ENCODE measurements at places on chromosomes 6 and 20.

DNA sequence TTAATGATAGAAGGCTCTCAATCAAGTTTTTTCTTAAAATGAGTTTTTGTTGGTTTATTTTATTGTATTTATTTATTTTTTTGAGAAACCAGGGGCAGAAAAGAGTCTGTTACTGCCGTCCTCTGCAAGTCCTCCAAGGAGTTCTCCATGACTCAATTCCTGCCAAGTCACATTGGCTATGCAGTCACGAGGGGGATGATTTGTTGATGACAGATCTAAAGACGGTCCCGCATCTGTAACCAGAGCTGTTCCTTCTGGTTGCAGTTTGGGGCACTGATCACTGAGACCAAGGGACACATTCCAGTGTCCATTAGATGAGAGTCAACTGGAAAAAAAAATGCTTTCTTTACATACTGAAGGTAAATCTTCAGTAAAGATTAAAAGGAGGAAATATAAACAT, 13.9 kb upstream of the TSHZ2 start:
- no peak for DNase-seq

GRCh38 chr6:12047792-12048432, 35.8 kb downstream of the HIVEP1 start:
- no peak for DNase-seq

DNA sequence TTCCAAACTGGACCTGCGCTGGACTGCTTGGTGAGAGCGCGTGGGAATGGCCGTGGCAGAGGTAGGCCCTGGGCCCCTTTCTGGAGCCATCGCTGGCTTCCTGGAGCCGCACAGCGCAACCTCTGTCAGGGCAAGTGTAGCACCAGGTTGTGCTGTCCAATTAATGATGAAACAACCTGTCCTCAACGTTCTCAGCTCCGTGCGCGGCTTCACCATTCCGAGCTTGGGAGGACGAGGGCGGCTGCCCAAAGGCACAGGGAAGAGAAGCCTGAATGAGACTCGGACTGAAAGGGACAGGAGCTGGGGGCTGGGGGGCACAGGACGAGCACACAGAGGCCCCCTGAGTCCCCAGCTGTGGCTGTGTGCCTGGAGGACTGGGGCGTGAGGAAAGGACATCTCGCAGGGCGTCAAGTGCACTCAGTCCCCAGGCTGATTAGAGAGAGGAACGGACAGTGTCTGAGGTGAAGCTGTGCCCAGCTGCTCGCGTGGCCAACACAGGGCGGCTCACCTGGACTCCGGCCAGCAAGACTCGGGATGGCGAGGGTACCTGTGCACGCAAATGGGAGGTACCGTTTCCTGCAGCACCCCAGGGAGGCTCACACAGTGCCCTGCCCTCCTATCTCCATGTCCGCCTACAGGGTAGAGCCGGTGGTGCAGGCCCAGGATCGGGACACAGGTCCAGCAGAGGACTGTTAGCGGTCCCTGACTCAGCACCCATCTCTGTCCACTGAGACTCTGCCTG, 403.3 kb downstream of the TAF4 start:
- DNase-seq: no peak

GRCh38 chr6:63280639-63281180, 39.1 kb downstream of the LGSN start:
- no peak for DNase-seq

DNA sequence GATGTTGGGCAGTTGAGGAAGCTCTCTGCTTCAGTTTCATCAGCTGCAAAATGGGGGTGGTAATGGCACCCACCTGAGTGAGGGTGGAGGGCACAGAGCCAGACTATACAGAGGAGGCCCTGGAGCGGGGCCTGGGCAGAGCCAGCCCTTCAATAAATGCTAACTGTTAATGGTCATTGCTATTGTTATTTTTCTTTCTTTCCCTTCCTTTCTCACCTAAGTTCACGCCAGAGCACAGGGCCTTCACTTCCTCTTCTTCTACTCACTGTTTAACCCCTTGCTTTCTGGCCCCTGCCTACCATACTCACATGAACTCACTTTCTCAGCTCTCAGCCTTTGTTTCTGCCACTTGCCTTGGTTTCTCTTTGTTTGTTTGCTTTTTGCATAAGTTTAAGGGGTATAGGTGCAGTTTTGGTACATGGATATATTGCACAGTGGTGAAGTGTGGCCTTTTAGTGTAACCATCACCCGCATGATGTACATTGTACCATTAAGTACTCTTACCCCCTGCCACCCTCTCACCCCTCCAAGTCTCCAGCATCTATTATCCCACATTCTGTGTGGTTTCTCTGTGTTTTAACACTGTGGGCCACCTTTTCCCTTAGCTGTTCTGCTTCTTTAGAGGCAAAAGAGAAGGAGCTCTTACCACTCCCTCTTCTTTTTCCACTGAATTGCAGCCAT, 7.5 kb upstream of the RREB1 start:
- no peak for DNase-seq

- no peak for DNase-seq
These were observed 39.8 kb upstream of the MYL9 start for GRCh38 chr20:36501367-36502006.

Measured in activated CD4-positive, alpha-beta T cell treated with anti-CD3 and anti-CD28 coated beads for 4 hours (primary cell).